ENCODE measurements at places on chromosomes 12 and 14.

DNA sequence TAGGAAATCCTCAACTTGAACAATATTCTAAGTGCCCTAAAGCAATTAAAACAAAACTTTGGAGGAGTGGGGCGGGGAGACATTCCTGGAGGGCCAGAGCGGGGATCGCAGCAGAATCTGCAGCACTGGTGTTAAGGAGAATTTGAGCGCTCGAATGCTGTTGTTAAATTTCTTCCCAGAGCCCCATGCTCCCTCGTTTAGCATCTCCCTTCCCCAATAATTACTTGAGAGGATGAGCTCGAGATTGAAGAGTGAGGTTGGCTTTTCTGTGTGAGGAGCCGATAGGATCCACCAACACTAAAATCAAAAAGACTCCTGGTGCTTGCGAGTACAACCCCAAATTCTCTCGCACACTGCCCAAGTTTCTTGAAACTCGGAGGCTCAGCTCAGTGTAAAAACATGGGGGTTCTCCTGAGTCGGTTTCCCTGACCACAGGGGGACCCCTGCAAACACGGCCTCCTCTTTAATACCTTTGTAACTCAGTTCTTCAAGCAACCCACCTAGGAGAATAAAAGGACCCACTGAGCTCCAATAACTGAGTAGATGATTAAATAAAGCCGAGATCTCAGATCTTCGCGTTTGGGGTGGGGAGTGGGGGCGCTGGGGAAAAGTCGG, 10.2 kb upstream of the FOXG1 start:
- no peak for DNase-seq

DNA sequence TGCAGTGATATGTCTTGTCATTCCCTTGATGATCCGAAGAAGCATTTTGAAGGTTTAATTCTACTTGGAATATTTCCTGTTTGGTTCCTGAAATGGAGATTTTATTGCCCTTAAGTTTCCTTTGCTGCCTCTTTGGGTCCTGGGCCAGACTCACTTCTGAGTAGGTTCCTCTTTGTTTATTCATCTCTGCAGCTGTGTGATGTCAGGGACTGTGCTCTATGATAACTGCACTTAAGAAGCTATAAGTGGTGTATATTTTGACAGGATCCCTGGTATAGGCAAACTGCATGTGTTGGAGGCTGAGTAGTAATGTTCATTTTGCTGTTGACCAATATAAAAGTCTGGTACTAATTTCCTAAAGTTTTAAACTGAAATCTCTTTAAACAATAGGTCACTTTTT, at the start of gene KLRC4:
TSS of gene KLRC4 (minus strand) at position 366 of the 400 bp plus-strand sequence. CDS start at position 184, 182 bp downstream.
- DNase-seq, result no peak

DNA sequence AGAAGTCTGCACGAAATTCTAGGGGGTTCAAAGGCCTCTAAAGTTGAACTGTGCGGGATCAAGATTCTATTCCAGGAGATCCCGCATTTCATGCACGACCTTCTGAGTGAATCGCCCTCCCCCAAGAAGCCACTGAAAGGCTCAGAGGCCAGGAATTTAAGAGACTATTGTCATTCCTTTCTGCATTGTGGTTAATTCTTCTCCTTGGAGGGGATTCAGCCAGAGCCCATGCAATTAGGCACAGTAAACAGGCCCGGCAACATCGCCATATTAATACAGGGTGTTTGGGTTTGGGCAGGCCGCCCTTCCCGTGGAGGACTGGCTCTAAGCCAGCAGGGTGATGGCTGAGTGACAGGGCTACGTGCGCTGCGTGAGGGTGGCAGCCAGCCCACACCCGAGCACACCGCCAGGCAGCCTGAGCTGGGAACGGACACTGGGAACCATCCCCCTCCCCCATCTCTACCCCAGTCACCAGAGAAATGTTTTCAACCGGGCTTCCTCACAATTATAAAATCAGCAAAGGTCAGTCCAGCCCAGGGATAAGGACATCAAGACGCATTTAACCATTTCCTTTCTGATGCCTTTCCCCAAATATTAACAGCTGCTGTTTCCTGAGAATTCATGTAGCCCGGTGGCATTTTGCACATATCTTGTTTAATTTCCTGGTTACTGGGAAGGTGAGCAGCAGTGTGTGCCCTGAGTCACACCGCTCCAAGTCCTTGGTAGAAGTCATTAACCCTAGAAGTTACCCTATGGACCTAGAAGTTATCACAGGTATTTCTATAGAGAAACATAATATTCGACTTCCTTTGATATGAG, 12.5 kb downstream of the EGLN3 start:
- DNase-seq, result no peak

DNA sequence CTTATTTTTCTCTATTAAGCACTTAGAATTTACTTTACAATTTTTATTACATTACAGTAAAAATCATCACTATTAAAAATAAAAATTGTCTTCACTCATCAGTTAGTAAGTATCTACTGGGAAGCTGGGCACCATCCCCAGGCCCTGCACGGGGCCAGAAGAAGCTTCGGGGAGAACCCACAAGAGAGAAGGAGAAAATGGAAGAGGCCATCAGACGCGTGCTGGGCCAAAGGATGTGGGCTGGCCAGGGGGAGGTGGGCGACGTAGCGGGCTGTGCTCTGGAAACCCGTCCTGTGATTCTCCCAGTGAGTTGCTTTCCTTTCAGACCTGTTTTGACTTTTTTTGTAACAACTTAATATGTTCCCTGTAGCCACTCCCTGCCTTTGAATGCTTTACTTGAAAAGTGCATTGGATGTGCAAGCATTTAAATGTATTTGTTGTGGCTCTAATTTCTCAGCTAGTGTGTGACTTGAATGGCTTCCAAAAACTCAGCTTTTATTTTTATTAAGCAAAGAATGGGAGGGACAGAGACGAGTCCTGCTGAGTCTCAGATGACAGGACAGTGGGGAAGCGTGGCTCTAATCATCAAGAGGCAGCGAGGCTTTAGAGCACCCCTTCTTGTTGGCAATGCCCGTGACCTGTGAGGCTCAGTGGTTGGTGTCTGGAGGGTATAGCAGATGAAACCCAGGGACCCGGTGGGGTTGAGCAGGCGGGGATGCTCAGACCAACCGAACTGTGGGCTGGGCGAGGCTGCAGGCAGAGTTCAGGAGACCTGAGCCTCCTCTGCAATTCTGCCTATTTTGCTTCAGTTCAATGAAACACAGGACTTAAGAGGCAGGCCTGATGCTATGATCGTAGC, 38.8 kb downstream of the SYNE3 start:
- DNase-seq, result no peak

DNA sequence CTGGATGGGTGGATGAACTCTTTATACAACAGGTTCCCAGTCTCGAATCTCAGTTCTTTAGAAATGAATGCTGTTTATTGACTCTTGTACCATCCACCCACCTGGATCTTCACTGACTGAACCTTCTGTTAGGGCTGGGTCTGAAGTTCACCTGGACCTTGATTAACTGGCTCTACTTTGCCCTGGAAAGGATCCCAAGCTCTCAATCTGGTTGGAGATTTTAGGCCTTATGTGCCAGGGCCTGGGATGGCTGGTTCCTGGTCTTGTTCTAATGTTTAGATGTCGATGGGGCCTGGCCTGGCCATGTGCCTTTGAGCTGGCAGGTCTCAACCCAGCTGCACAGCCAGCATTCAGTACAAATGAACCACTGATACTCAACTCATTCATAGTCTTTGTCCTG, 76.5 kb upstream of the MED13L start:
- DNase-seq, result no peak

- DNase-seq, result no peak
These were observed 3.1 kb downstream of the NUMB start for GRCh38 chr14:73455294-73455693.

DNA sequence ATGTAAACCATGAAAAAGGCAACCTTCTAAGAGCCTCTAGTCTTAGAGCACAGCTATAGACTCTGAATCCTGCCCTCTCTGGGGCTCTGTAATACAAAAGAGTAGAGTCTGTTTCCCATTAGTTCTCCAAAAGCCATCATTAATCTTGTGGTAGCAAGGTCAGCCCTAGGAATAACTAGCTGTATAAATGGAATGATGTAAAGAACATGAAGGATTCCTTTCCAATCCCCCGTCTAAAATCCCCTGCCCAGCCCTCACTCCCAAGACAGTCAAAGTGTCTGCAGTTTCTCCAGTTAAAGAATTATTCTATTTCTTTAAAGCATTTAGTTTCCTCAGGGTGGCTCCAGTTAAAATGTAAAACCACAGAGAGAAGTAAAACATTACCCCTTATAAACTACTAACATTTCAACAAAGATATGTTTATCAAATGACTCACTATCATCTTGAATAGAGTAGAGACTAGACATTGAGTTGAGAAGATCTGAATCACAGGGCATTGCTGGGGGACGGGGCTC, 104.2 kb downstream of the ST8SIA1 start:
- DNase-seq, result no peak

GRCh38 chr12:47222520-47223030, 142.8 kb upstream of the AMIGO2 start:
- no peak for DNase-seq

GRCh38 chr14:36212987-36213386, 36.5 kb upstream of the PTCSC3 start:
- DNase-seq, result no peak

- no peak for DNase-seq
These were observed 73.7 kb downstream of the BBS10 start for GRCh38 chr12:76274420-76275083.

Measured in activated CD4-positive, alpha-beta T cell treated with anti-CD3 and anti-CD28 coated beads, Interleukin-2, amount 50 U/mL, for 24 hours (primary cell).